Omental fat pad (tissue), 4 donors: ENCODE measurements at places on chromosomes 4 and X.

DNA sequence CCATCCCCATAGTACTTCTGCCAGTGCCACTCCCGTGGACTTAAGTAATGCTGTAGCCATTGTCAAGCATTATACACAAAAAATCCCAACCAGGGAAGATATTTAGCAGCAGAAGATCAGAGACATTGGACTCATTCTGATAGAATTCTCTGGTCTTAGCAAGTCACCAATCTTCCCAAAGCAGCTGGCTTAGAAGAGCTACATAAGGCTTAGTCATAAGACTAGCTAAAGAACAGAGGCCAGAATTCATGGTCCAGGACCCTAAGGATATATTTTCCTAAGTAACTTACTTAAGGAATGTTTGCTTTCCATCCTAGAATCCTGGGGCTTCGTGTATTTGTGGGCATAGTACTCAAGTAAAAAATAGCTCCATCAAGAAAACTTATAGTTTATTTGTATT is 100.3 kb upstream of the SLIT2 start:
- DNase-seq: no peak

DNA sequence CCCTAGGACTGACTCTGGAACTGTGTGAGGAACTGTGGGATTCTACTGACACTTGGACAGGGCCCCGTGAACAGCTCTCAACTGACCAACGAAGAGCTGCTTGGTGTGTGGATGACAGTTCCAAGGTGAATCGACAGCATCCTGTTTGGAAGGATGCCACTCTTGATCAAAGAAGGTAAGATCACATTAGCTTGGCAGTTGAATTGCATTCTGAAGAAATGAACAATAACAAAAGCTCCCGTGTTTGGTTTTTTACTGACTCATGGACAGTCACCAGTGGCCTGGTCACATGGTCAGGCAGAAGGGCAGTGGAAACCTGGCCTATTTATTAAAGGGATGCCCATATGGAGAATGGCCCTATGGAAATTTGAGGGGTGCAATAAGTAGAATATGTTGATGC is 33.1 kb upstream of the GPR34 start:
- DNase-seq: no peak

GRCh38 chrX:13494562-13494961 is 74.8 kb upstream of the EGFL6 start:
- DNase-seq: no peak

GRCh38 chr4:159029481-159029880 is 73.4 kb upstream of the RAPGEF2 start:
- no peak for DNase-seq

GRCh38 chrX:132834109-132834508 is 124.3 kb downstream of the HS6ST2 start:
- DNase-seq: no peak

GRCh38 chr4:98754736-98755135 is 96.3 kb upstream of the TSPAN5 start:
- no peak for DNase-seq

- no peak for DNase-seq
These were observed 413.1 kb downstream of the PDGFC start for GRCh38 chr4:156558373-156559025.

DNA sequence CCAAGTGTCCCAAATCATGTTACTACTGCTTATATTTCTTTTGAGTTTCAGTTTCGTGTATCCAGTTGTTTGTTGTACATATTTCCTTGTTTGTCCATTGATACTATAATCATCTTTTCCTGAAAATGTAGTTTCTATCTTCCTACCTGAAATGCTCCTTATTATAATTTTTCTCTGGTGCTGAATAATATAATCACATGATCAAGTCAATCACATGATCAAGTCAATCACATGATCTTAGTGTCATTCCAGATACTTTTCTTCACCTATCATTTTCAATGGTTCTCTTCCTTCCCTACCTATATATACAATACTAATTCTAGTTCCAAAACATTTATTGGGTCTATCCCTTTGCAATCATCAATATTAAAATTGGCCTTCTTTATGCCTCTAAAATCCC is 2058.8 kb downstream of the PCDH7 start:
- no peak for DNase-seq

DNA sequence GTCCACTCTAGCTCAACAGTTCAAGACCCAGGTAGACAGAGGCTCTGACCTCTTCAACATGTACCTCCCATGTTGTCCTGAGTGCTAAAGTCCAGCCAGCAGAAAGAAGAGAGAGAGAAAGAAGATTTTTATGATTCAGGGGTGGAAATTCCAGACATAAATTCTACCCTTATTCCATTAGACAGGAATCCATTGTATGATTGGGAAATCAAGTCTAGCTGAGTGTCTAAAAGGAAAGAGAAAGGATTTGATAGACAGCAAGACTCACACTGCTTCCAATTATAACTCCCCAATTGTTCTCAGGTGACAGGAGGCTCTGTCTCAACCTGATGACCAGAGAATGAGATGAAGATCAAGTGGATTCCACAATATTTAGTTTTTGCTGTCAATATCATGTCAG is 27.9 kb upstream of the PGM2 start:
- DNase-seq: no peak

- no peak for DNase-seq
These were observed 1303.6 kb downstream of the FAM133A start for GRCh38 chrX:94977562-94977961.

- no peak for DNase-seq
These were observed 65.6 kb downstream of the MCF2 start for GRCh38 chrX:139642241-139642927.

GRCh38 chrX:107677909-107678308 is 49.6 kb downstream of the PRPS1 start:
- no peak for DNase-seq

GRCh38 chr4:42074294-42074693 is 78.2 kb downstream of the BEND4 start:
- no peak for DNase-seq

- DNase-seq: no peak
These were observed 15.1 kb upstream of the GABRA2 start for GRCh38 chr4:46404981-46405380.

- no peak for DNase-seq
These were observed 83.0 kb downstream of the AMELX start for GRCh38 chrX:11376163-11376562.

DNA sequence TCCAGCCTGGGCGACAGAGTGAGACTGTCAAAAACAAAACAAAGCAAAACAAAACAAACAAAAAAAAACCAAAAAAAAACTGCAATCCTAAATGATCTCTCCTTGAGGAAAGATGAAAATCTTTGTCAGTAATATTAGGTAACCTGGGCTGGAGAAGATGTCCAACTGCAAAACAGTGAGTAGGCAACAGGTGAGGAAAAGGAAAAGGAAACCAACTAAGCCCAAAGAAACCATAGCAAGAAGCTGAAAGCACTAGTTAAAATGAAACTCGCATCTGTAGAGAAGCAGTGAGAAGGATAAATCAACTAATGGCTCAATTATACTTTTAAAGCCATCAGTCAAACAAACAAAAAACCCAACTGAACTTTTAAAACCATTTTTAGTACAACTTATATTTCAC is 54.2 kb downstream of the ENOX2 start:
- no peak for DNase-seq

- DNase-seq: no peak
These were observed 570.7 kb downstream of the BCOR start for GRCh38 chrX:39527025-39527424.

DNA sequence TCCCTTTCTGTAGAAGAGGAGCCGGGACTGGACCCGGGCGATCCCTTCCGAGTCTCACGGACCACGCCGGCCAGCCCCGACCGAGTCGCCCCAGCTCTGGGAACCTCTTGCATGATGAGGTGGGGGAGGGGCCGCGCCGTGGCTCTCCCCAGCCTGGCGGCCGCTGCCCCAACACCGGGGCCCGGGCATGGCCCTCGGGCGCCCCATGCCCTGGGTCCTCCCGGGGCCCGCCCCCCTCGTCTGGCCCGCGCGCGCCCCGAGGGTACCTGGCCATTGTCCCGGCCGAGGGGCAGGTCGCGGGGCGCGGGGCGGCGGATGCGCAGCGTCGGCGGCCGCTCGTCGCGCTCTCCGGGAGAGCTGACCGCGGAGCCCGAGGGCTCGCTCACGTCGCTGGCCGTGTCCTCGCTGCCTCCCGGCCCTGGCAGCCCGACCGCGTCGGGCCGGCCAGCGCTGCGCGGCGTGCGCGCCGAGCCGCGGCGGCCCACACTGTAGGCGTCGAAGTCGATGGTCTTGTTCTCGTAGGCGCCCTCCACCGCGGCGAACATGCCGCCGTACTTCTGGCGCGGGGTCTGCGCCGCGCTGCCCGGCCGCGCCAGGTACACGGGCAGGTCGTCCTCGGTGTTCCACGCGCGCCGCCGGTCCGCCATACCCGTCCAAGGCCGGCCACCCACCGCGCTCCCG is 423 bp downstream of the CRMP1 start:
- DNase-seq: no peak

- DNase-seq: no peak
These were observed 821.1 kb downstream of the PCDH19 start for GRCh38 chrX:99588936-99589335.

DNA sequence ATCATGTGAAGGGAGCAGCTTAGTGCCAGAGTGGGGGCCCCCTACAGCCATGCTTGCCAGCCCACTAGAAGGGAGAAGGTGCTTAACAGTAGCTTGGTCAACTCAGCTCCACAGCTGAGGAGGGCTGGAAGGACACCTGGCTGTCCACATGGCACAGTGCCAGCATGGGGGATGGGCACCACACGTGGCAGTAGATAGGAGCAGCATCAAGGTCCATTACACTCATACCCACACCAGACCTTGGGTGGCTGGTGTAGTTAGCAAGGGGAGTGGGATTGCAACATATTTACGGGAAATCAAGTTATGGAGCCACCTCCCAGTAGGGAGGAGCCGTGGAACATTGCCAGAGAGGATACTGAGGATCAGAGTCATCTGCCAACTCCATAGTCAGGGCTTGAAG is 37.9 kb upstream of the SLC4A4 start:
- DNase-seq: no peak

DNA sequence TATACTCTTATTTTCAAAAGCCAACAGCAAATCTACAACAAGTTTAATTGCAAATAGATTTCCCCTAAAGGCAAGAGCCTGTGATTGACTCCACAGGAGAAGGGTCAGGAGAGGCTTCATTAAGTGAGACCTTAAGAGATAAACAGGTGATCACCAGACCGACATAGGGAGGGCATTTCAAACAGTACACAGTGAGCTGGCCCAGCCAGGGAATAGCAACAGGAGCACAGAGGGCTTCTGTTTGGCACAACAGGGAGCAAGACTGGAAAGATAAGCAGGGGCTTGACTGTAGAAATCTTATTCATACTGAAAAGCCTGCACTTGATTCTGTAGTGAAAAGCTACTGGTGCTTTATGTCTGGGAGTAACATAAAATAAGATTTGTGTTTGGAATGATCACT is 3.9 kb downstream of the RUFY3 start:
- no peak for DNase-seq

DNA sequence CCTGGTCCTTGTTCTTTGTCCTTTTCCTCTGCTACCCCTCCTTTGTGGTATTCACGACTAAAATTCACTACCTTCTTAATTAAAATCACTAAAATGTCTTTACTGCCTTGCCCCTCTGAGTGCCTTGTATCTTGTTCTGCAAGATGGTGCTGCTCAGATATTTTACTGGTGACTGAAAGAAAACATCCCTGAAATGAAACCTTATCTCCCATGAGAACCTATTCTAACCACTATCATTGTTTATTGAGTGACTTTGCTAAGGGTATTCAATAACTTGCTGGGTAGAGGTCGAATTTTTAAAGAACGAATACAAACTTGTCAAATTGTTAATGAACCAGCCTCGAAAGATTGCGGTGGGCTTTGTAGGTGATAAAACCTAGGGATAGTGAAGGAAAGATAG is 52.8 kb downstream of the SPRY1 start:
- no peak for DNase-seq

DNA sequence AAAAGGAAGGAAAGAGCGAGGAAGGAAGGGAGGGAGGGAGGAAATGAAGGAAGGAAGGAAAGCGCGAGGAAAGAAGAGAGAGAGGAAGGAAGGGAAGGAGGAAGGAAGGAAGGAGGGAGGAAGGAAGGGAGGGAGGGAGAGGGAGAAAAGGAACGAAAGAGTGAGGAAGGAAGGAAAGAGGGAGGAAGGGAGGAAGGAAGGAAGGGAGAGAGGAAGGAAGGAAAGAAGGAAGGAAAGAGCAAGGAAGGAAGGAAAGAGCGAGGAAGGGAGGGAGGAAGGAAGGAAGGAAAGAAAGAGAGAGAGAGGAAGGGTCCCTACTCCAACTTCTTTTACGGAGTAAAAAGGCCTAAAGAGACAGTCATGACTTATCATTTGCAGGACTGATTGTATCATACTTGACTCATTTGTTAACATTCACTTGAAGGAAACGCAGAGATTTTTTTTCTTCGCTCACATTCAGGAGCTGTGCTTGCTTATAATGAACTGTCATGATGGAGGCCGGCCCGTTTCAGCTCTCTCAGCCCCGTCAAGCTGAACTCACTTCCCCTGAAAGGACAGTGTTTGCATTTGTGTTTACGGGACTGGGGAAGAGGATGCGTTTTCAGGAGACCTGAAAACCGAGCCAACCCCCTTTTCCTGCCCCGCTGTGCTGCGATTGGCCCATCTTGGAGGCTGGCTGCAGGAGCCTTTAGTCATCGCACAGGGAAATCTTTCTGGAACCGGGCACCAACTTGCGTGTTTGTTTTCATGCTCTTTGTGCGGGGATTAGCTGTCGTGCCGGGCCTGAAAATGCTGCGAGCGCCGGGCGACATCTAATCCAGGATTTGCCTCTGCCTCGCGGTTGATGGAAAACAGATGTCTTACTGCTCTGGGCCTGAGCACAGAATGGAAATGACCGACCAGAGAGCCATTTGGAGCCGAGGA is 17.8 kb downstream of the TRIM2 start:
- peak; percentile 37 for DNase-seq

- no peak for DNase-seq
These were observed 4.6 kb downstream of the ALAS2 start for GRCh38 chrX:55026143-55026542.

GRCh38 chr4:3307486-3307885 is 14.7 kb downstream of the RGS12 start:
- no peak for DNase-seq
